ENCODE measurements at places on chromosomes 2 and 18.

DNA sequence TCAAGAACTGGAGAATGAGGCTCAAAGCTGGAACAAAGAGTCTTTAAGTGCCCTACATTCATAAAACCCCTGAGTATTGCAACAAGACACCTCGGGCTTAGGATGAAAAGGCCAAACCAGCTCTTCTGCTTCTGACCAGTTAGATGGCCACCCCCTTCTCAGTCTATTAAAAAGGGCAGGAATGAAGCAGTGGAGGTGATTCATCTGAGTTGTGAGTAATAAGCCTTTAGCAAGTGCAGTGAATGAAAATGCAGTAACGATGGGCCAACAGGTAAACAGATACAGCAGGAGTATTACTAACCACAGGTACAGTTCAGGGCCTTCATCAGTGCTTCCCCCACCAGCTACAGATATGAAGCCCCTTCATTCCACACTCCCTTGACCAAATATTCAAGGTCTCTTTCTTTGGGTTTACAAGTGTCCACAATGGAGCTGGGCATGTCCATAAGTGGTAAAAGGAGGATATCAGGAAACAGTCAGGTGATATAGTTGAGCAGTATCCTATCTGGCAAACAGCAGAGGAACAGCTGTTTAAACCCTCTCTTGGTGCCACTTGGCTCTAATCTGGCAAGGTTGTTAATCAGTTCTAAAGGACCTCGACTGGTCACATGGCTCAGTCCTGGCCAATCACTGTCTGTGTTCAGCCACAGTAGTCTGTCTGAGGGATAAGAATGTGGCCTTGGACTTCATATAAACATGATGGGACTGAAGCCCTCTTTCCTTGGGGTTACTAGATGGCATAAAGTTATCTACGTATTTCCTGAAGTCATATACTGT lies 17.8 kb downstream of the SERPINB13 start:
- no peak for DNase-seq

- no peak for DNase-seq
Observed at GRCh38 chr2:176854878-176855277, 357.7 kb upstream of the HNRNPA3 start.

GRCh38 chr2:159712929-159713420 lies 669 bp downstream of the MARCHF7 start:
- DNase-seq = peak; percentile 51

GRCh38 chr2:174892546-174892945 lies 112.6 kb downstream of the CHN1 start:
- DNase-seq = no peak

GRCh38 chr18:73563901-73564472 lies 583.6 kb downstream of the FBXO15 start:
- DNase-seq = no peak

DNA sequence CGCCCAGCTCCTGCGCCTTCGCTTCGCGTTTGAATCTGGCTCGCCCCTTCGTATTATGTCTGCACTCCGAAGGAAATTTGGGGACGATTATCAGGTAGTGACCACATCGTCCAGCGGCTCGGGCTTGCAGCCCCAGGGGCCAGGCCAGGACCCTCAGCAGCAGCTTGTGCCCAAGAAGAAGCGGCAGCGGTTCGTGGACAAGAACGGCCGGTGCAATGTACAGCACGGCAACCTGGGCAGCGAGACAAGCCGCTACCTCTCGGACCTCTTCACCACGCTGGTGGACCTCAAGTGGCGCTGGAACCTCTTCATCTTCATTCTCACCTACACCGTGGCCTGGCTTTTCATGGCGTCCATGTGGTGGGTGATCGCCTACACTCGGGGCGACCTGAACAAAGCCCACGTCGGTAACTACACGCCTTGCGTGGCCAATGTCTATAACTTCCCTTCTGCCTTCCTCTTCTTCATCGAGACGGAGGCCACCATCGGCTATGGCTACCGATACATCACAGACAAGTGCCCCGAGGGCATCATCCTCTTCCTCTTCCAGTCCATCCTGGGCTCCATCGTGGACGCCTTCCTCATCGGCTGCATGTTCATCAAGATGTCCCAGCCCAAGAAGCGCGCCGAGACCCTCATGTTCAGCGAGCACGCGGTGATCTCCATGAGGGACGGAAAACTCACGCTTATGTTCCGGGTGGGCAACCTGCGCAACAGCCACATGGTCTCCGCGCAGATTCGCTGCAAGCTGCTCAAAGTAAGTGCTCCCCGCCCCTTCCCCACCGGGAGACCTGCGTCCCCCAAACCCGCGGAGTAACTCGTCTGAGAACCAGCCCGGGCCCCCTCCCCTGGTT lies 453 bp downstream of the KCNJ3 start:
- DNase-seq = no peak
